Stimulated activated CD8-positive, alpha-beta memory T cell treated with anti-CD3 and anti-CD28 coated beads, Interleukin-15, amount 100 ng/mL, for 24 hours (primary cell): ENCODE measurements at places on chromosomes 7 and 10.

DNA sequence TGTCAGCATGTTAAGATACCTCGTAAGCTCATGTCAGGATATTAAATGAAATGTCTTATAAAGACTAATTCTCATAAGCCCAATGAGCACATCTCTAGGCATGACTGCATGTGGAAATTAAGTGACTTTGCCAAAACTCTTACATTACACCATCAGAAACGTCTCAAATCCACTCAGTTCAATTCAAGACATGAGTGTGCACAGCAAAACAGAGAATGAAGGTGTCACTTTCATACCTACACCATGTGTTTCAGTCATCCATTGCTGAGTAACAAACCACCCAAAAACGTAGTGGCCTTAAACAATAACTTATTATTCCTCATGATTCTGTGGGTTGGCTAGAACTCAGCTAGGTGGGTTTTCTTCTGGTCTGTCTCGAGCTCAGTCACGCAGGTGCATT, 99.8 kb downstream of the ATE1 start:
- no peak for DNase-seq

- no peak for DNase-seq
Observed at GRCh38 chr7:148356303-148356702, 234.3 kb upstream of the C7orf33 start.

- no peak for DNase-seq
Observed at GRCh38 chr7:83468251-83468739, 180.6 kb downstream of the SEMA3E start.

DNA sequence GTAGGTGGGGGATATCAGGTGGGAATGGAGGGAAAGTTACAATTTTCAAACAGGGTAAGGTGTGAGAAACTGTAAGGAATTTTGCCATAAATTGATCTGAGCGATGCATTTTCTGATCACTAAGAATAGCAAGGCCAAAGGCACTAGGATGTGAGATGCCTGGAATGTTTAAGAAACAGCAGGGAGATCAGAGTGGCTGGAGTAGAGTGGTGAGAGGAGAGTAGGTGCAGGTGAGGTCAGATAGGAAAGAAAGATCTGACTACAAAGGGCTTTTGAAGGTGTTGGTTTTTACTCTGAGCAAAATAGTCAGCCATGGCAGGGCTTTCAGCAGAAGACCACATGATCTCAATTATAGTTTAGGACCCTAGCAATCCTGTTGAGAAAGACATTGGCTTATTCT, 55.0 kb downstream of the HDAC9 start:
- no peak for DNase-seq

- no peak for DNase-seq
Observed at GRCh38 chr7:93053949-93054943, 63.5 kb downstream of the SAMD9 start.

DNA sequence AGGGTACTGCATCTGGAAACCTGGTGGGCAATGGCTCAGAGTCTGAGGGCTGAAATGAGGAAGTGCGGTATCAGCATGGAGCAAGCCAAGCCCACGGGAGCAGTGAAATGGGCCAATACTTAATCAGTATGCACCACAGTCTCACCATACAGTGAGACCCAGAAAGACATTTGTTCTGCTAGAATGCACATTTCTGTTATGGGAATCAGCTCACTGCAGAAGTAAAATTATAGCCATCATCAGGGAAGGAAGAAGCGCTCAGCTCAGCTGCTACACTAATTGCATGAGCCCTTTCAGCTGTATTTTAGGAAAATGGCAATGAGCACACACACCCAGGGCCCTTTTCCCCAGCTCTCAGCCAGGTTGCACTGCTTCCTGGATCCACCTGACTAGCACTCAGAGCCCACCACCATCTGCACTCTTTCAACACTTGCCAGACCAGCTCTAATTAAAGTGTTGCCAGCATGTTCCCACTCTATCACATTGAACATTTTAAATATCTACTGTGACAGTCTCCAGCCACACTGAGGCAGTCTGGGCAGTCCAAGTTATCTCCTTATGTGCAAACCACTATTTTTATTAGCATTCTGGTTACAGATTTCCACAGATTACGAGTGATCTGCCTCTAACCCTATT, 44.2 kb upstream of the PIK3AP1 start:
- no peak for DNase-seq

GRCh38 chr10:110977662-110978061, 58.3 kb downstream of the SHOC2 start:
- DNase-seq = no peak

DNA sequence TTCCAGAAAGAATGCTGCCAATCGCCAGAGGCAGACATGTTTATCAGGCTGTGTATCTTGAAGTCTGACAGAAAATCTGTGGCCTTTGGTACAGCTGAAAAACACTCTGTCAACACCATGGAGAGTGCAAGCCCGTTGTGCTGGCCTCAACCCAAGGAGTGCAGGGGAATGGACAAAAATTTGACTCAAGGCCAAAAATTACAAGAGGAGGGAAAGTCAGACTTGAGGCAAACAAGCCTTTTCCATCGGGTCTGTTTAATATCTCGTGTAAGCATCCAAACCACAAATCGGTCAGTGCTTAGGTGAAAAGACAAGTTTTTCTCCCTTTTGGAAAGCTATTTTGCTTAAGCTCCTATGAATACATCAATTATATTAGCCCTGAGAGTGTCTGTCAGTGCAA, 305.3 kb upstream of the NFE2L3 start:
- DNase-seq = no peak

- DNase-seq = no peak
Observed at GRCh38 chr7:92251181-92251580, 5.4 kb downstream of the ANKIB1 start.

DNA sequence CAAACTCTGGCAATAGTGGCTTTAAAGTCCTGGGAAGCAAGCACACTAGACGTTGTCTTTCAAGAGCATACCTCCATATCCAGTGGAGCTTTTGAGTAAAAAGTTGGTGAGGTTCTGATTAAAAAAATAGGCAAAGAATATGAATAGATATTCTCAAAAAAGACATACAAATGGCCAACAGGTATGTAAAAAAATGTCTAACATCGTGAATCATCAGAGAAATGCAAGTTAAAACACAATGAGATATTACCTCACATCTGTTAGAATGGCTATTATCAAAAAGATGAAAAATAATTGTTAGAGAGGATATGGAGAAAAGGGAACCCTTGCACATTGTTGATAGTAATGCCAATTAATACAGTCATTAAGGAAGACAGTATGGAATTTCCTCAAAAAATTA, 407.1 kb downstream of the MDFIC start:
- DNase-seq = no peak

DNA sequence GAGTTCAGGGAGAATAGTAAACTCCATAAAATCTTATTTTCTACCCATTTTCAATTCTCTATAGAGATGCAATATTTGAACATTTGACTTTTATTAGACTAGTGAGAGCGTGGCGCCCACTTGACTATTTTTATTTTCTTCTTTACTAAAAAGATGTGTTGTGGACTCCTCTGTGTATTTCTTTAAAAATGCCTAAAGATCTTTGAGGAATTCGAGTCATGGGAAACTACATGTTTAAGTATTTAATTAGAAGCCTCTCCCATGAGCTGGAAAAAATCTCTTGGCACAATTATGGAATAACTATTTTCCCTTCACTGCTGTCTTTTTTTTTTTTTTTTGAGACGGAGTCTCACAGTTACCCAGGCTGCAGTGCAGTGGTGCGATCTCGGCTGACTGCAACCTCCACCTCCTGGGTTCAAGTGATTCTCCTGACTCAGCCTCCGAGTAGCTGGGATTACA, 124.2 kb downstream of the ARHGAP12 start:
- DNase-seq = no peak
